NCI-H1417 (cell line): ENCODE measurements at places on chromosomes 3 and 15.

- DNase-seq: no peak
Observed at GRCh38 chr3:31275583-31275982, 257.1 kb upstream of the STT3B start.

GRCh38 chr3:124963755-124964154 lies 29.2 kb upstream of the MUC13 start:
- DNase-seq: no peak

DNA sequence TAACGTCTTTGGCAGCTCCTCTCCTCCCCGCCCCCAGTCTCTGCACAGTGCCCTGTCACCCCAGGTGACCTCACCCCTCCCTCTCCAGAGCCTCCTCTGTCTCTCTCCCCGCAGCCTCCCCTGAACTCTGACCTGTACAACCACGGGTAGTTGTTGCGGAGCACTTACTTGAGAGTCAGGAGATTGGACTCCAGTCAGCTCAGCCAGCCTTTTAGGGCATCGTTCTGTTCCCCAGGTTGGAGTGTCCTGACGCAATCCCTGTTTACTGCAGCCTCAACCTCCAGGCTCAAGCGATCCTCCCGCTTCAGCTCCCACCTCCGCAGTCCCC lies 177.7 kb downstream of the UACA start:
- no peak for DNase-seq

DNA sequence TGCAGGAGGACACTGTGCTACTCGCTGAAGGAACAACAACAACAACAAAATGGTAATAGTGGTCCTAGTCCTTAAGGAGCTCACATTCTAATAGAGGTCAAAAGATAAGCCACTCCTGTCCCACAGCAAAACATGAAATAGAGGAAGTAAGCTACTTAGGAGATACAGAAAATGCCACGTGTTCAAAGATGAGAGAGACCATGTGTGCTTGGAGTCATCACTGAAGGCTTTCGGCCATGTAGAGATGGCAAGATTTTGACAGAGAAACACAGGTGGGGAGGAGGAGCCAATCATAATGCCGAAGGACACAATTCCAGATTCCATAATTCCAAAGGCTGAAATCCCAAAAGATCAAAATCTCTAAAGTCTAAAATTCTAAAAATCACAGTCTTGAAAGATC lies 24.8 kb upstream of the RIOX2 start:
- DNase-seq: no peak

DNA sequence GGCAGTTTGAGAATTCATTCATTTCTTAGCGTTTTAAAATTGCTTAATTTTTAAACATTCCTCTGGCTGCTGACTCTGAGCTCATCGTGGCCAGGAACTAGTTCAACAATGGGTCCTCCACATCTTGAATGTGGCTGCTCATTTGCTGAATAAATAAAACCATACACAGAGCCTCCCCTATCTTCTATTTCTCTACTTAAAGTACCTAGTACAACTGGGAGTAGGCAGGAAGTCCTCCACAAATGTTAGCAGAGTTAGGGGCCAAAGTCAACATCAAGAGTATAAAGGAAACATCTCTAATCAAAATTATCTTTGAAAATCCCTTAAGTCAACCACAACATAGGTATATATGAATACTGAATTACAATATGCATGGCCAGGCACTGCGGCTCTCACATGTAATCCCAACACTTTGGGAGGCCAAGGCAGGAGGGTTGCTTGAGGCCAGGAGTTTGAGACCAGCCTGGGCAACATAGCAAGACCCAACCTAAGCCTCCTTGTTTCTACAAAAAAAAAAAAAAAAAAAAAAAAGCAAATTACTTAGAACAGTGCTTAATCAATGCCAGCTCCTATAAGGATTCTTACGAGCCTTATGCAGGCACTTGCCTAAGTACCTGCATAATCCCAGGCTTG lies 57.5 kb upstream of the LMOD3 start:
- DNase-seq: no peak

- peak; percentile 82 for DNase-seq
Observed at GRCh38 chr15:90160781-90161727, 40.1 kb upstream of the SEMA4B start.

DNA sequence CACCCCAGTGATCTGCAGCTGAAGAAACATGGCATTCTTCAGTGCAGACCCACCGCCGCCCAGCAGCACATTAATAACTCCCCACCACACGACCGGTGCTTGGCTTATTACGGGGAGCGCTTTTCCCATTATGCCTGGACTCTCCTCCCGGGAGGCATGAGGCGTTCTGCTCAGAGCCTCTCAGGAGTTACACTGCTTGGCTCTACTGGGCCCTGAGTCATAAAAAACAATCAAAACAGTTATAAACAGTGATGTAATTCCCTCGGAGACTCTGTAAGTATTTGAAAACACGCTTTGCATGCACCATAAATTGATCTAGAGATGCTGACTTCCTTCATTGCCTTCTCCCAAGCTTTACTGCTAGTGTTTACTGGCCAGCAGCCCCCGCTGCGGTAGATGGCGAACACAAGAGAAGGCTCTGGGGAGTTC lies 77.1 kb upstream of the SNRPA1 start:
- no peak for DNase-seq

DNA sequence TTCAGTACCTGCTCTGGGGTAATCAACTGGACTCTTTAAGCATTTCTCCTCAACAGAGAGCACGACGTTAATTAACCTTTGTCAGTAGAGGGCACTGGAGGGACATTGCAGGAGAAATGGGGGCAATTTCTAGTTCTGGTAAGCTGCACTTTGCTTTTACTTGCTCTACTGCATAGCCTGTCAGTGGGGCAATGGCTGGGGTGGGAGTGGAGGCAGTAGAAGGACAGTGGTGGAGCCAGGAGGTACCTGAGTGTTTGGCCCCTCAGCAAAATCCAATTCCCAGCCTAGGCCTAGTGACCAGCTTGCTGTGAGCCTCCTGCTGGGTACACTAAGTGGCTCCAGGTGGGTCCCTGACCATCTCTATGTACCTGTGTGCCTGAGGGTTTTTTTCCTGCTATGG lies 18.3 kb upstream of the MED12L start:
- DNase-seq: peak; percentile 37

GRCh38 chr3:31710123-31710803 lies 177.5 kb downstream of the STT3B start:
- peak; percentile 18 for DNase-seq

DNA sequence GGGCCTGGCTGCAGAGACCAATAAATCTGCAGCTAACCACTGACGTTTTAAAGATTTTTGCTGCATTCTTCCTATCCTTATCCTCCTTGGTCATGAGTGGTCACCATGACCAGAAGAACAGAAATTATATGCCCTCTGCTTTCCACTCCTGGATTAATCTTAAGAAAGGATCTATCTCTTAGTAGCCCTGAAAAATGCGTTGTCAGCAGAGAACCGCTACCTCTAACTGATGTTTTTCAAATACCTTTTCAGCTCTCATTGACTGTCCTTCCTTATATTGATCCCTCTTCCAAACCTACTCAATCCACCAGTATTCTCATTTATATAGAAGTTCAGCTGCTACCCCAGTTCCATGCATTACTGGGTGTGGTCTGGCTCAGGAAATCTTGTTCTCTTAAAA lies 610.1 kb downstream of the MECOM start:
- no peak for DNase-seq

DNA sequence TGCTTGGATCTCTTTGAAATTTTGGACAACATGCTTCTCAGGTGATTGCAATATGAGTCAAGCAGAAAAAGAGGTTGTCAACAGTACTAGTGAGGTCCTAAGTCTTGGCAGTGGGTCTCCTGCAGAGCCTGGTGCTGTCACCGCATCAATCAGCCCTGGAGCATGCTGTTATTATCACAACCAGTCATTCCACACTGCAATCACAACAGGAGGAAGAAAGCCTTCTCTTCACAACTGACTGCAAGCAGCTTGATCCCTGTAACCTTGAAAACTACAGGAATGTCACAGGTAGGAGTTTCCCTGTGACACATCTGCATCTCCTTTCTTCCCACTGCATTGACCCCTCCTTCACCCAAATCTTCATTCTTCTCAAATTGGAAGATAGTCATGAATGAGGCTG lies 451.1 kb upstream of the ATP11B start:
- peak; percentile 57 for DNase-seq

DNA sequence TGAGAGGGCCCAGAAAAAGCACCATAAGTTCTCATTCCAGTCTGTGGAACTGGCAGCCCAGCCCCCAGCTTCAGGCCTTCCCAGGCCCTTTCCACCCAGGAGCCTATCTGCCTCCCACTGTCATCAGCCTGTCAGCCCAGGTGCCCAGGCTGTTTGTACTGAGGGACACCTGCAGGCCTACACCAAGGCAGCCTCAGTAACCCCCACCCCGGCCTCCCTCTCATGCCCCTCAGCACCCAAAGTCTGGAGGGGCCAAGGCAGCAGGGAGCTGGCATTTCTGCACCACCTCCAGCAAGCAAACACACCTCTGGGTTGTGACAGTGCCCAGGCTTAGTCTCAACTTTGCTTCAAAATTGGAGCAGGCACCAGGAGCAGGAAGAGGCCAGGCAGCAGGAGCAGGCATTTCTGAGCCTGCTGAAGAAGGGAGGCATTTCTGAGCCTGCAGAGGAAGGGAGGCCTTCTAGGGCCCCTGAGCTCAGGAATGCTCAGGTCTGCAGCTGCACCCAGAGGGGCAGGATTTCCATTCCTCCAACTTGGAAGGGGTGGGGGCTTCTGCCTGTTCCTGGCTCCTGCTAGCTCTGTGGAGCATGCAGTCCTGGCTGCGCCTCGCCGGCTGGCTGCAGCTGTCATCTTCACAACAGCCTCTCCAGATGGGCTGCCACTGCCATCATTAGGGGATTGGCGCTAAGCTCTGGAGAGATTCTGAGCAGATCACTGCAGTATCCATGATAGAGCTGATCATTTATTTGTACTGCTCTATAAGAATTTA lies 396.1 kb downstream of the UNC13C start:
- DNase-seq: no peak

- no peak for DNase-seq
Observed at GRCh38 chr15:100026041-100026440, 292.8 kb upstream of the LYSMD4 start.

DNA sequence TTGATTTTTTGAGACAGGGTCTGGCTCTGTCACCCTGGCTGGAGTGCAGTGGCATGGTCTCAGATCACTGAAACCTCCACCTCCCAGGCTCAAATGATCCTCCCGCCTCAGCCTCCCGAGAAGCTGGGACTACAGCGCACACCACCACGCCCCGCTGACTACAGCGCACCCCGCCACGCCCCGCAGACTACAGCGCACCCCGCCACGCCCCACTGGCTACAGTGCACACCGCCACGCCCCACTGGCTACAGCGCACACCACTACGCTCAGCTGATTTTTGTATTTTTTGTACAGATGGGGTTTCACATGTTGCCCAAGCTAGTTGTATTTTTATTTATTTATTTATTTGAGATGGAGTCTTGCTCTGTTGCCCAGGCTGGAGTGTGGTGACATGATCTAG lies 35.6 kb downstream of the SLC51A start:
- no peak for DNase-seq

DNA sequence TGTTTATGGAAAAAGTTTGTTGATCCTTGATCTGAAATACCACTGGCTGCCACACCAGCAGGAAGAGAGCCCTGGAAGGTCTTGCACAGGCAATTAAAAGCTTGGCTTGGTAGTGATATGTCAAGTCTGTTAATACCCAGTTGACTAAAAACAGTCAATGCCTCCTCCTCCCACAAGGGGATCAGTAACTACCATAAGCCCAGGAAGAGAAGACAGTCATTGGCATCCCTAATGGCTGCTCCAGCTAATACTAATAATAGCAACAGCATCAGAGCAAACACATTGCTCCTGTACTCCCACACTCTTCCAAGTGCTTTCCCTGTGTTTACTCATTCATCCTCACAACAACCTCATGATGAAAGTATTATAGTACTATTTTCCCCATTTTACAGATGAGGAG lies 528.6 kb downstream of the TAFA4 start:
- DNase-seq: no peak

DNA sequence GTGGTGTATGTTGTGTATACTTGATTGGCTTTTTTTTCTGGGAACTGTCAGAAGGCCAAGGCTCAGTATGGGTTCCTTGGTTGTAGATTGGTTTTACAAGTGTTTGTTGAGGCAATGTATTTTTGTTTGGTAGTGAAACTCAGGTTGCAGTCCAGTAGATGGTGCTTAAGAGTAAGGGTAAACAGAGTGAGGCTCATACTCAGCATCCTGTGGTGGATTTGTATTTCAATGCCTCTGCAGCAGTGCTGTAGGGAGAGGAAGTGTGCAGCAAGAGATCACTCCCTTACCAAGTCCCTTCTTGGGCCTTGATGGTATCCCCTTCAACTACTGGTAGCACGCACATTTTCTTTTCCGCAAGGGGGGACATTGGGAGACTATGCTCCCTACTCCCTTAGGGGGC lies 428.5 kb upstream of the CNTN3 start:
- DNase-seq: no peak

DNA sequence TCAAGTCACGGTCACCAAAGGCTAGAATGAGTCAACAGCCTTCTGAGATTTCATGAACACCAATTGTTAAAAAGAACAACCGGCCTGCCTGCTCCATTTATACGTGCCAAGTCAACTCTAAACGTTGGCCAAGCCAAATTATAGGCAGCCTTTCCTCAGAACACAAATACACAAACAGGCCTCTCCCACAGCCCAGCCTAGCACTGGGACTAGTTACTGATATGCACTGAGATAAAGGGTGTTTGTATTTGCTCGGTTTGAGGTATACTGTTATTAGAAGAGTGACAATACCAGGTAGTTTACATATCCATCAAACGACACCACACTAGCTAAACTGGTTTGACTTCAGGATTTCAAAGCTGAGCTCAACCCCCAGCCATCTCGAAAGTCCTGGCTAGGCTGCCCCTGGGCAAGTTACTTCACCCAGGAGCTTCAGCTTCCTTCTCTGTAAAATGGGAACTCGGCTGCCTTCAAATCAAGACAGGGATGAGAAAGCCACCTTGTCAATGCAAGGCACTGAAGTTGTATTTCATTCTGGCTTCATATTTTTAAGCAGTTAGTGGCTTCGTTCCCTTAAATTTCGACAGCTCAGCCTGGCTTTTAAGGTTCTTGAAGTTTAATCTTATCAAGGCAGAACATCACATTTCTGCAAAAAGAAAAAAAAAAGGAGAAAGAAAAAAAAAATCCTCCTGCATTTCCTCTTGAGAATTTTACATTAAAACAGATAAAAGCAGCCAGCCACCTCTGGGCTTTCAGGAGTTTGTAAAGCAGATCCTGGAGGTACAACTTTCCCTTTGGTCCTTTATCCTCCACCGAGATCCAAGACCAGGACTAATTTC lies 4.0 kb downstream of the TLE3 start:
- no peak for DNase-seq
